Uterine smooth muscle cell (primary cell): ENCODE measurements at places on chromosomes 11 and 22. TPM values are rescaled to one million over a fixed set of nuclear protein-coding genes. Genes with fewer than 3 reads are reported as not detected.

Gene OR51I1
- total RNA-seq, result 0.11 TPM in 1 of 2 replicates, not detected in the other

Gene DAGLA
- total RNA-seq, result 3.5 and 3.8 TPM in 2 replicates

Gene APLNR
- not detected in 2 replicates for total RNA-seq

Gene CRYBA4
- not detected in 2 replicates for total RNA-seq

Gene NPAS4
- total RNA-seq, result not detected in 2 replicates

Gene TSPAN18
- total RNA-seq, result 0.12 TPM in 1 of 2 replicates, not detected in the other

Gene PLET1
- not detected in 2 replicates for total RNA-seq

Gene BTBD18
- not detected in 2 replicates for total RNA-seq

Gene OR5P2
- total RNA-seq, result not detected in 2 replicates

Gene APLP2
- total RNA-seq, result 559 and 717 TPM in 2 replicates

Gene CALCA
- total RNA-seq, result not detected in 2 replicates

Gene TSPAN32
- under 0.01 and 0.12 TPM in 2 replicates for total RNA-seq

Gene NXPE1
- not detected in 2 replicates for total RNA-seq

Gene NFAM1
- total RNA-seq, result not detected in 2 replicates

Gene OR5T1
- total RNA-seq, result not detected in 2 replicates

Gene PTGDR2
- total RNA-seq, result 0.11 and 0.12 TPM in 2 replicates

Gene P4HA3
- 6.0 and 21.9 TPM in 2 replicates for total RNA-seq

Gene ACRV1
- total RNA-seq, result not detected in 2 replicates

Gene SC5D
- total RNA-seq, result 62.6 and 77.1 TPM in 2 replicates

Gene GDPD4
- total RNA-seq, result not detected in 2 replicates

Gene C1QTNF5
- 3.5 and 15.2 TPM in 2 replicates for total RNA-seq

Gene SAA4
- not detected in 2 replicates for total RNA-seq

Gene SMC1B
- total RNA-seq, result under 0.01 TPM in 1 of 2 replicates, not detected in the other

Gene KCNK4
- not detected in 2 replicates for total RNA-seq

Gene NXPE2
- under 0.01 and 0.11 TPM in 2 replicates for total RNA-seq

Gene TMEM41B
- total RNA-seq, result 102 and 124 TPM in 2 replicates

Gene CCDC90B
- total RNA-seq, result 52.3 and 69.4 TPM in 2 replicates

Gene TMPRSS13
- under 0.01 TPM in 1 of 2 replicates, not detected in the other for total RNA-seq

Gene CCDC81
- total RNA-seq, result 2.7 and 3.4 TPM in 2 replicates

Gene OR2AT4
- total RNA-seq, result not detected in 2 replicates

Gene TRPC6
- total RNA-seq, result 1.00 and 1.3 TPM in 2 replicates

Gene SAA2
- total RNA-seq, result not detected in 2 replicates

Gene GPHA2
- total RNA-seq, result not detected in 2 replicates

Gene ACR
- not detected in 2 replicates for total RNA-seq

Gene SPCS2
- total RNA-seq, result 23.1 and 48.4 TPM in 2 replicates

Gene ELFN2
- 0.25 and 1.00 TPM in 2 replicates for total RNA-seq

Gene IL17REL
- not detected in 2 replicates for total RNA-seq

Gene SLC7A4
- 0.12 and 0.22 TPM in 2 replicates for total RNA-seq

Gene PRDX5
- 201 and 411 TPM in 2 replicates for total RNA-seq

Gene RAD9A
- total RNA-seq, result 7.3 and 7.6 TPM in 2 replicates
